ENCODE measurements at places on chromosomes 2 and 18.

DNA sequence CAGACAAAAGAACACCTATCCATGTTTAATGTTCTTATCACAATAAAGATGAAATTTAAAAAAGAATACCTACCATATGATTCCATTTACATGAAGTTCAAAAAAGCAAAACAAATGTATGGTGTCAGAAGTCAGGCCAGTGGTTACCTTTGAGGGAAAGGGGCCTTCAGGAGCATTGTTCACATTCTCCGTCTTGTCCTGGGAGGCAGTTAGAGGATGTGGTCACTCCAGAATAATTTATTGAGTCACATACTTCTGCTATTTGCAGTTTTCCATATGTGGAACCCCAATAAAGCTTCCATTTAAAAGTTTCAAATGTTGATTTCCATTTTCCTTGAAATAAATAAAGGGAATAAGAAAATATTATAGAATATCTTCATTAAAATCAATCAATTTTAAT is 41.6 kb upstream of the POU3F3 start:
- no peak for DNase-seq

DNA sequence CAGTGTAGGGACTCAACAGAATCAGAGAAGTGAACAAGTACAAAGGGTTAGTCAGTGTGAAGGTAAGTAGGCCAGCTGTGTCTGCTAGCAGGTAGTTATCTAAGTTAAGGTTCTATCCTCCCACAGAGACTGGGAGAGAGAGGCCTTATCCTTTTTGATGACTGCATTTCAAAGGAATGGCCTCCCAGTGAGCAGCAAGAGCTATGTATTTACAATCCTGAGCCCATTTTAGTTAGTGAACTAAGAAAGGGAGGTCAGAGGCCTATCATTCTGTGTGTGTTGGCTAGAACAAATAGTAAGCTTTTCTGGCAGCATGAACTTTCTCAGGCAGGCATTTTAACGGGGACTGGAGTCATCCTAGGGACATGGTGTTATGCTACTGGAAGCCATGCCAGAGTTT is 182.9 kb downstream of the VWC2L start:
- no peak for DNase-seq

DNA sequence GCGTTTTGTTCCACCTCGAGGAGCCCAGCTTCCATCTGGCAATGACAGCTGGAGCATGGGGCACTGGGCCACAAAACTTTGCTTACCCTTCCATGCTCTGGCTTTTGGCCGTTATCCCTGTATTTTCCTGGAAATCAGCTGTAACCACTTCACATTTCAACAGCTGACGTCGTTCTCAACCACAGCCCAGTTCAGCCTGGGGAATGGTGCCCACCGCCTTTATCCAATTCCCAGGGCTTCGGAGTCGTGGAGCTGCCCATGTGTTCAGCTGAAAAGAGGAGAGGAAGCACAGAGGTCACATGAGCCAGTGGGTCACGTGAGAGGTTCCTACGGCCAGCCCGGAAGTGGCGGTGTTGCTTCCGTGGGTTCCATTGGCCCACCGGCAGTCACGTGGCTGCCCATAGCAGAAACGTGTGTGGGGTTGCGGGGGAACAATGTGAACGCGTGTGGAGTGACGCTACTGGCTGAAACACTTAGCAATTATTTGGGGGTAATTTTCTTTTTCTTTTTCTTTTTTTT is 16.7 kb upstream of the EDAR start:
- DNase-seq = no peak

GRCh38 chr2:150732064-150732463 is 244.6 kb upstream of the RND3 start:
- no peak for DNase-seq

GRCh38 chr2:177680866-177681712 is 288.5 kb downstream of the AGPS start:
- DNase-seq = no peak

- DNase-seq = peak; percentile 23
Observed at GRCh38 chr2:108607706-108608301, 73.5 kb downstream of the LIMS1 start.

GRCh38 chr18:61443081-61443725 is 110.0 kb downstream of the CDH20 start:
- DNase-seq = no peak

- no peak for DNase-seq
Observed at GRCh38 chr2:45293182-45293581, 283.9 kb upstream of the SIX2 start.

GRCh38 chr2:100235581-100235980 is 86.7 kb downstream of the LONRF2 start:
- DNase-seq = no peak

- peak; percentile 68 for DNase-seq
Observed at GRCh38 chr2:158182676-158183295, 81.1 kb downstream of the UPP2 start.

DNA sequence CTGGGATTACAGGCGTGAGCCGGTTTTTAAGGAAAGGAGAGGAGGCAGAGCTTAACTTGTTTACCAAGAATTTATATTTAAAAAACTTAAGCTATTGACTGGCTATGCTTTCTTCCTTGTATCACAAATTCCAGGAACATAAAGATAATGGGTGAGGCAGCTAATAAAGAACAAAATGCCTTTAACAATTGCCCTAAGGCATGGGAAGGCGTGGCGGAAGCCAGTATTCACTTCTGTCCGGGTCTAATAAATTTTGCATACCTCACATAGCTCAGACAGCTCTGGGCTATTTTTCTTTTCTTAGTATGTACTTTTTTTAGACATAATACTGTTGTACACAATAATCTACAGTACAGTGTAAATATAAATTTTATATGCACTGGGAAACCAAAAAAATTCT is 1.0 kb upstream of the LDAH start:
- DNase-seq = no peak

GRCh38 chr18:31835528-31836133 is 75.0 kb upstream of the SLC25A52 start:
- no peak for DNase-seq

- DNase-seq = no peak
Observed at GRCh38 chr2:64661741-64662169, 8.0 kb upstream of the SERTAD2 start.

GRCh38 chr2:234952270-234953115 is 676 bp downstream of the SH3BP4 start:
- peak; percentile 4 for DNase-seq

DNA sequence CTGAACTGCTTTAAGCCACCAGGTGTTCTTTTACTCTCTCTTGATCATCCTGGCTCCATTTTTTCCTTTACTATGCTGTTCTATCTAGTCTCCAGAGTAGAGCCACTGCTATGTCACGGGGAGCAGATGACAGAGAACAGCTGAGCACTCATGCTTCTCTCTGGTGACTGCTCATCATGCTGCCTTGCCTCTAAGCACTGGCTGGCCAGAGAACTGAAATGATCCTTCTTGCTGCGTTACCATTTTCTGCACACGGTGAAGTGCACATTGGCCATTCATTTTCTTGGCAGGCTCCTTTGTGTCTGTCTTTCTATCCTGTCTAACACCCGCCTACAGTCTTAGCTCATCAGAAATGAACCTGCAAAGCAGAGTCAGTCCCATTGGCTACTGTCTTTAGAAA is 86.0 kb downstream of the KCTD1 start:
- no peak for DNase-seq

- DNase-seq = no peak
Observed at GRCh38 chr2:132766573-132766972, 96.6 kb upstream of the LYPD1 start.

DNA sequence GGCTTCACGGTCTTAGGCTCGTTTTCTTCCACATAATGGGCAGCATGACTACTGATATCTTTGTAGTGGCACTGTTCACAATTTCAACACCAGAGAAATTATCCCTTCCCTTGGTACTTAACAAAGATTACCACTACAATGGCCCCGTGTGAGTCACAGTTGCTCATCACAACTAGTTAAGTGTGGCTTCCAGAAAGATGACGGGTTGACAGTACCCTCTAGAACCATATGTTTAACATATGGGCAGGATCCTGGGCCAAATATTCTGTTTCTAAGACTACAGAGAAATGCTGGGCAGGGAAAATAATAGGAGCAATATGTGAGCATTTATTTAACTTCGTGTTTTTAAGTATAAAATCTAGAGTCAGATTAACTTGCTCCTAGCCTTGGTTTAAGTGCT is 780.1 kb upstream of the LINC00305 start:
- peak; percentile 79 for DNase-seq

DNA sequence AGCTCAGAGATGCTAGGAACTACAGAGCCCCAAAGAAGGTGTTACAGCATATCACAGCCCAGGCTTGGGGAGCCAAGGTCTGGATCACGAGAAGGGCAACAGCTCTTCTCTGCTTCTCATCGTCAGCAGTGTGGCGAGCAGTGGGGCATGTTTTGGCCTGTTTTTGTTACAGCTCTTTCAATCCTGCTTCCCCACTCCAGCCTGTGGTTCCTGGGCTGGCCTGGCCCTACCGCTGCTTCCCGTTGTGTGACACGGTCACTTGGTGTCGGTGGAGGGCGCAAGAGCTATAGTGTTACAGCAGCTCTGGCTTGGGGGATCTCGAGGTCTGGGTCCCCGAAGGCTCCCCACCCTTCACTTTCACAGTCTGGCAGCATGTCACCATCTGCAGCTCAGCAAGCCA is 870.2 kb downstream of the CBLN2 start:
- no peak for DNase-seq

- DNase-seq = no peak
Observed at GRCh38 chr2:1676913-1677820, 67.1 kb downstream of the PXDN start.

- no peak for DNase-seq
Observed at GRCh38 chr2:183474912-183475695, 350.9 kb downstream of the NUP35 start.

DNA sequence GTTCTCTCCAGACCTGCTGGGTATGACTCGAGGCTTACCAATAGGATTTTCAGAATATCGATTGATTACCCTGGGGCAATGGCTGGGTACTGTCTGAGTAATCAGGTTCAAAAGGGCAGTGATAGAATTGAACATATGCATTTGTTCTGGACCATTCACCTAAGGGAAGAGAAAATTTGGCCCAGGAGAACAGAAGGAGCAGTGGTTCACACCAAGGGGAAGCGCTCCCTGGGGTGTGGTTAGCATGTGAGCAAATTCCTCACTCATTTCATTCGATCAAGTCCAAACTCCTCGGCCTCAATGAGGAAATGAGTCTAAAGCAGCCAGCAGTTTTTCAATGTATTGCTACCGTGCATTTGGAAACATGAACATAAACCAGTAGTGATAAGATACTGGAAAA is 55.6 kb downstream of the CYP26B1 start:
- no peak for DNase-seq

DNA sequence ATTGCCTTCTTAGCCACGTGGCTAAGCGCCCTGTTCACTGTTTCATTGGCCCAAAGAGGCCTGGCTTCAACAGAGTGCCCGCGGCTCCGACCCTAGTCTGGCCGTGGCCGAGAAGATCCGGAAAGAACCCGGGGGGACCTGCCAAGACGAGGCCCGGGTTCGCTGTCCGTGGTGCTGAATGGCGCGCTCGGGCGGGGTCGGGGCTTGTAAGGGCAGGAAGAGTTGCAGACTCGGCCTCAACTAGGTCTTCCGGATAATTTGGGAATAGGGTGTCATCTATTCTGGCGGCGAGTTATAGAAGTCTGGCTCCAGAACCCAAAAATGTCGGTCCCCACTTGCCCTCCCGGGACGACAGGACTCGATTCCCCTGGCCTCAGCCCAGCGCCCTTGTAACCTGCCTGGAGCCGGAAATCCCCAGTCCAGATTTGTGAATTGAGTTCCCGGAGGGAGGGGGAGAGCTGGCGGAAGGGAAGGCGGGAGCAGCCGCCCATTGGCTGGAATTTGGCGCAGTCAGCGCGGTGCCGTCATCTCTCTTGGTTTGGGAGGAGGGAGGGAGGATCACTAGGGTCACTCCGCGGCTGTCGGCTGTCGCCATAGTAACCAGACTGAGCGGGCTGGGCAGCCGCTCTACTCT is 3.5 kb downstream of the CDK5R2 start:
- peak; percentile 92 for DNase-seq

All from NCI-H524 (cell line).